Esophagus squamous epithelium (tissue), 5 donors: ENCODE measurements at places on chromosomes 5 and 9. TPM values are rescaled to one million over a fixed set of nuclear protein-coding genes. Genes with fewer than 3 reads are reported as not detected.

DNA sequence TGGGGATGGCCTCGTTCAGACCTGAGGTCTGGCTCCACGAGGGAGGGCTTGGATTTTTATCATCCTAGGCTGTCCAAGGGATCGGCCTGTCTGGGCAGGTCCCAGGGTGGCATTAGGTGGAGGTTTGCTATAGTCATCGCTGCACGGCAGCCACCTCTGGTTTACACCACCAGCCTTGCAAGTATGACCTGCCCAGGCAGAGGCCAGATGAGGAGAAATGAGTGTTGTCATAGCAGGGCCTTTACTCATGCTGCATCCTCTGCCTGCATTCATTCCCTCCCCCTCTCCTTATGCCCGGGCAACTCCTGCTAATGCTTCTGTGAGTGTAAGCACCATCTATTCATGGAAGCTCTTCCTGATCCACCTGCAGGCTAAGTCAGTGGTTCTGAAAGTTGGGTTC lies 15.3 kb upstream of the NDST1 start:
- no peak for DNase-seq

GRCh38 chr5:173053041-173053440 lies 3.1 kb upstream of the CREBRF start:
- DNase-seq, result no peak

- no peak for DNase-seq
Observed at GRCh38 chr5:110165366-110165765, 475.6 kb downstream of the MAN2A1 start.

- DNase-seq, result no peak
Observed at GRCh38 chr5:67234671-67235176, 38.1 kb upstream of the CD180 start.

The ECM2 gene
- 5.1 TPM for total RNA-seq
